ENCODE measurements at places on chromosomes 6 and 20.

- no peak for DNase-seq
Observed at GRCh38 chr6:134938896-134939295, 11.0 kb downstream of the ALDH8A1 start.

GRCh38 chr6:170284126-170284773, 6.6 kb downstream of the DLL1 start:
- DNase-seq = no peak

- no peak for DNase-seq
Observed at GRCh38 chr6:130647246-130647645, 180.0 kb upstream of the SMLR1 start.

DNA sequence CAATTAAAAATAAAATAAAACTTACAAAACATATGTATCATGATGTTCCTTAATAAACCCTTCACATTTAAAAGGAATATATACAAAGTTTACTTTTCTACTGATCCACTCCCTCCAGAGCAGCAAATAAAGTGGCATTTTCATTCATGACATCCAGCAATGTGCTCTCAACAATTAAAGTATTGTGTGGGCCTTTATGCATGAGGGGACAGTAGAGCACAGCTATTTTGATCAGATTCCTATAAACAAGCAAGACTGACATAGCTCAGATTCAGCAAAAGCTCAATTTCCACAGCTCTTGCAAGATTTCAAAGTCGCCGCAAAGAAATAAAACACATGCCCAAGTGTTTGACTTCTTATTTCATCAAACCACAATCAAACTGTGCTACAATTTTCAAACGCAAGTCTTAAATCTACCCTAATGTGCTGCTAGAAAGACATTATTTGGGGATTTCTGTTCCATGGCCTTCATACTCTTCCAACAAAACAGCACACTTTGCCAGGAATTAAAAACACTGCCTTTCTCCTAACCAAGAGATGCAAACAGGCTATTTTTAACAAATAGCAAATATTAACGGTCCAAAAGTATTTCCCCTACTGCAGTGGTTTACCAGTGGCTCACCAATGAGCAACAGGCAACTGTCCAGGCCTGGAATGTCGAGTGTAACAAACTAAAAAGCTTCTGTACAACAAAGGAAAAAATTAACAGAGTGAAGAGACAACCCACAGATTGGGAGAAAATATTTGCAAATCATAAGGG, 52.3 kb downstream of the MBOAT1 start:
- DNase-seq = no peak

- no peak for DNase-seq
Observed at GRCh38 chr6:160042788-160043301, 74.0 kb downstream of the IGF2R start.

DNA sequence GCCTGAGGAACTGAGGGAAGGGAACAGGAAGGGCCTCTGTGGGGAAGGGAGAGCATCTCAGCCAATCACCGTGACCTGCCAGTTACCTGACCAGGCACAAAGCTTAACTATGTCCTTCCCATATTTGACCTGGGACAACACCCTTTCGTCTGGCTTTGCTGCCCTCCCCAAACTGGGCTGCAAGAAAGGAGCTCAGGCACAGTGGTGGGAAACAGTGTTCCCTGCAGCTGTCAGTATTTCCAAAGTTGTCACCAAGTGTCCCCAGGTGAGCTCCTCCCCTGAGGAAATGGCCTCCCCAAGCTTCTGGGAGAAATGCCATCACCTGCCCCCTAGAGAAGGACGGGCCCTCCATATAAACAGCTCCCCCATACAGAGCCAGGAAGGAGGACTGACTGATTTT, 17.9 kb downstream of the NCR2 start:
- no peak for DNase-seq

- DNase-seq = no peak
Observed at GRCh38 chr6:45487645-45488044, 109.9 kb upstream of the SUPT3H start.

DNA sequence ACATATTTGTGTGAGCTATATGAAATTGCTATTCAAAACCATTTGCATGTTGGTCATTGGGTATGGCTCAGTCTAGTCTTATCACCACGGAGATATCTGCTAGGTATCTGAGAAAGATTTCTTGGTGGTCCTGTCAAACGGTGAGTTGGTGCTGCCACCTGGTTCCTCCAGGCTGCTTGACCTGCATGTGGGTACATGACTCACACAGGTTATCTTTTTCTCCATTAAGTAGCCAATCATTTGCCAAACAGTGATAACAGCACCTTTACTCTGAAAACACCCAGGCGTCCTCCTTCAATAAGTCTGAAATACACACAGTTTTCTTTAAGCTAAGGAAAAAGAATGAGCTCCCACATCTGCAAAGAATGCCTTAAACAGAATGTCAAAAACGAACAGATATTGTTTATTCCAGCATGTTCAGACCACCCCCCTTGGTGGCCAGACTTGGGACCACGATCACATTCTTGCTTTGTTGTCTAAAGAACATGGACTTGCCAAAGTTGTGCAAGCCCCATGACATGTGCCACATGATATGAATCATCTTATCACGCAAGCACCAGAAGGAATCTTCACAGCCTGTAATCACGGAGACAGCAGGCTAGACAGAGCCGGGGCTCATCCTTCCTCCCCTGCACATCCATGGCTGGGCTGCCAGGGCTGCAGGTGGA, 200.7 kb upstream of the THBS2 start:
- no peak for DNase-seq

DNA sequence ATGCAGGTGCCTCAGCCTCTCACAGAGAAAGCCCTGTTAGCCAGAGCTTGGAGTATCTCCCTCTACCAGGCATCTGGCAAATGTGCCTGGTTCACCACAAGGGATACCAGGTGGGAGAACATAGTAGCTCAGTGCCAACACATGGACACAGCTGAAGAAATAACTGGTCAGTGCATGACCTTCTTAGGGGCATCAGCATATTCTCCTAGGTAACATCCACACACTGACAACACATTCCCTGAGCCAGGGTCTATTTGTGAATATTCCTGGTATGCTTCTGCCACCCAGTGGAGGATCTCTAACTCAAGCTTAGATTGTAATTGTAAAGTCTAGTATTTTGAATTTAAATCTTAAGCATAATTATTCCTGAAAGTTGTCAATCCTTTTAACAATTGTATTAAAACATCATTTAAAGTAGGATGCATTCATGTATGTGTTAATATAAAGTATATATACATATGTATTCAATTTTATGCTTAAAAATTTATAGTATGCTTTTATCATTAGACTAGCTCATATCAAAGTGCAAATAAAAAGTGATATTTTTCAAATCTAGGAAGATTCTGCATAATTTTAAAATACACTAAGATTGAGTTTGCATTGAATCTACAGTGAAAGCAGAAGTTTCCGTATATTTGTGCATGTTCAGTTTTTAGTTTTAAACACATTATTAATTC, 45.3 kb upstream of the COL21A1 start:
- no peak for DNase-seq

DNA sequence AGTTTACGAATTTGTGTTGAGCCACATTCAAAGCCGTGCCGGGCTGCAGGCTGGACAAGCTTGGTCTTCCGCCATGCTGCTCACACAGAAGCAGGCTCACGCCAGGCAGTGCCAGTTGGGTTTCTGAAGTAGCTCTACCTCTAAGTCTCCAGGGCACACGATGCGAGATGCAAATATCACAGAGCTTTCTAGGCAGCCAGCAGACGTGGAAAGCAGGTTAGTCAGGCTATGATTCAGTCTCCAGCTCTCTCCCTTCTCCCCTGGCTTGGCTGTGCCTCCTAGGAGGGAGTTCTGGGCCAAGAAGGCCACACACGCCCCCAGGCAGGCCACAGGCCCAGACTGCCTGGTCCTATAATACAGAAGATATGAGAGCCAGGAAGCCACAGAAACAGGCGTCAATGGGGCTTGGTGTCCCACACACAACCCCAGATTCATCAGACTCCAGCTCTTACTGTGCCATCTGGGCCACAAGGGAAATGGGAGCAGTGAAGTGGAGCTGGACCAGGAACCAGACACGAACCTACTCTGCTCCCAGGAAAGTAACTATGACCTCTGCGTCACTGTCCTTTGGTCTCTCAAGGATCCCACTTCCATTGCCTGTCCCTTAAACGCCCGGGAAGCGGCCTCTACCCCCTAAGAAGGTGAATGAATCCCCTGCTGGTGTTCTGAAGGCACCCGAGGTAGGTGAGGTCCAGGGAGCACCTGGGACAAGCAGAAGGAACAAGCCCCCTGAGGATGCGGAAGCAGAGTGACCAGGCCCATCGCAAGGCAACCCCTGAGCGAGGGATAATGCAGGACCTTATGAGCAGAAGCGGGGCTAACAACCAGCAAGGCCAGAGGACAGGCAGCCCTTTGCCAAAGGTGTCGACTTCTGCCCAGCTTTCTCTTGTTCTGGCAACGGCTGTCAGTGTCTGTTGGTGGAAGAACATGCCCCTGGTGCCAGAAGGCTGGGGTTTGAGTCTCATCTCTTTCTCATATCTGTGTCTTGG, 61.2 kb downstream of the GFOD1 start:
- no peak for DNase-seq

DNA sequence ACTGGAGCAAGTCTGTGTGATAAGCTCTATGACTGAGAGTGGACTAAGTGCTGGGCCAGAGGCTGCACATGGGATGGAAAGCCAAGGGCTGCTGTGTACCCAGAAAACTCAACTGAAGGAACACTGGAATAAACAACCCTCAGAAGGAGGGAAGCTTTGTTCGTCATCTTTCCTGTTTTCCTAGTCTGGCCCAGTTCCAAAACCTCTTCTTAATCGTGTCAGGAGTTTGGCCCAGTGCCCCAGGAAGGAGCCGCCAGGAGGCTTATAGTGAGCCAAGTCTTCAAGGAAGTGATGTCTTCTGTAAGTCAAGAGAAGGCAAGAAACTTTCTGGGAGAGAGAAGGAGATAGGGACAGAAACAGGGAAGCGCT, 23.3 kb upstream of the TOP1 start:
- DNase-seq = no peak

DNA sequence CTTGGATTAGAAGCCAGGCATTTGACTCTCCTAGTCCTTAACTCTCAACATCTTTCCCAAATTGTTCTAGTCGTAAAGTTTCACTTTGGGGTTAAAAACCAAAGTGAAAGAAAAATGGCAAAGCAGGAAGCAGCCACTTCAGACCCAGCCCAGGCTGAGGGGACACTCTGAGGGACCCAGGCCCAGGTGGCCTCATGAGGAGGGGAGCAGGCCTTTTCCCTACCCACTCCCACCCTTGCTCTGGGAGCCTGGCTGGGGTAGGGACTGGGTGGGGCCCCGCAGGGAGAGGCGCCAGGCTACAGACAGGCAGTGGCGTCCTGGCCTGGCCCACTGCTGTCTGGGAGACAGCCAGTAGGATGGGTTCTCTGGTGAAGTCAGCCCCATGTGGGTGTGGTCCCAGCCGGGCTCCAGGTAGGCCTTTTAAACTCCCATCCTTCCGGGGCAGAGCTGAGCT, 68.7 kb upstream of the MYL9 start:
- no peak for DNase-seq

DNA sequence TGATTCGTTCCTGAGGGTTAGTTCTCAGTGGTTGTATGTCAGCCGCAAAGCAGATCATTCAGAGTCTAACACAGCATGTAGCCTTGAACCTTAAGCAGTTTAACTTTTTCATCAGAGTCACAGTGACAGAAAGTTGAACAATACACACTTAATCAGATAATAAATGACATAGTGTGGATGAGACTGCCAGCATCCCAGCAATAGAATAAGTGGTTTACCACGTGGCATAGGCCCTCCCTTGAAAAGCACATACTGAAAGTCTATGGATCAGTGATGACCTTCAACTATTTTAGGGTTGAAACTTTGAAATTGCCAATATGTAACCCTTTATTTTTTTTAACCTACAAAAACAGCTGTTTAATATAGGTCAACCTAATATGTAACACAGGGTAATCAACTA, 265.3 kb downstream of the ARHGAP18 start:
- DNase-seq = no peak

- no peak for DNase-seq
Observed at GRCh38 chr6:12366731-12367130, 76.6 kb downstream of the EDN1 start.

GRCh38 chr20:21047981-21048380, 58.2 kb downstream of the LINC00237 start:
- DNase-seq = no peak

DNA sequence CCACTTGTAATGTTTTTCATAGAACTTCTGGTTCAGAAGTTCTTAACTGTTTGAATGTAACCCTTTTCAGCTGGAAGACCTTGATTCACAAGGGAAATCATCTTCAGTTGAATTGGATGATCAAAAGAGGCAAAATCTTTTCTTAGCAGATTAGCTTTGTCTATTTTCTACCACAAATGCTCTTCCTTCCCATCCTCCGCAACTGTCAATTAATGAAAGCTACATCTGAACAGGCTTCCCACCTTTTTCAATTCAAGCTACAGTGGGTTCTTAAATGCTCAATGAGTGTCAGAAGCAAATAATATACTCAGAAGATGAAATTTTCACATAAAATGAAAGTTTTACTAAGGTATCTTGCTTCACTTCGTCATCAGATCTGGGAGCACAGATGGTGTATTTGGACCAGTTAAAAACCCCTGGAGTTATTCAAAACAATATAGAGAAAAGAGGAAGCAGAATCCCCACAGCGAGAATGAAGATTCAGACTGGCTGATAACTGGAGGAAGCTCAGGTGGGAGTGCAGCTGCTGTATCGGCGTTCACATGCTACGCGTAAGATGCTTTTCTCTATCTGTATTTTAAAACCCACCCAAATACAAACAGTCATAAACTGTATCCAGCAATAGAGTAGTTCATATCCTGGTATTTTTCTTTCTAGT, 19.4 kb downstream of the QRSL1 start:
- no peak for DNase-seq

GRCh38 chr6:31752739-31753319, 9.6 kb upstream of the SAPCD1 start:
- no peak for DNase-seq

DNA sequence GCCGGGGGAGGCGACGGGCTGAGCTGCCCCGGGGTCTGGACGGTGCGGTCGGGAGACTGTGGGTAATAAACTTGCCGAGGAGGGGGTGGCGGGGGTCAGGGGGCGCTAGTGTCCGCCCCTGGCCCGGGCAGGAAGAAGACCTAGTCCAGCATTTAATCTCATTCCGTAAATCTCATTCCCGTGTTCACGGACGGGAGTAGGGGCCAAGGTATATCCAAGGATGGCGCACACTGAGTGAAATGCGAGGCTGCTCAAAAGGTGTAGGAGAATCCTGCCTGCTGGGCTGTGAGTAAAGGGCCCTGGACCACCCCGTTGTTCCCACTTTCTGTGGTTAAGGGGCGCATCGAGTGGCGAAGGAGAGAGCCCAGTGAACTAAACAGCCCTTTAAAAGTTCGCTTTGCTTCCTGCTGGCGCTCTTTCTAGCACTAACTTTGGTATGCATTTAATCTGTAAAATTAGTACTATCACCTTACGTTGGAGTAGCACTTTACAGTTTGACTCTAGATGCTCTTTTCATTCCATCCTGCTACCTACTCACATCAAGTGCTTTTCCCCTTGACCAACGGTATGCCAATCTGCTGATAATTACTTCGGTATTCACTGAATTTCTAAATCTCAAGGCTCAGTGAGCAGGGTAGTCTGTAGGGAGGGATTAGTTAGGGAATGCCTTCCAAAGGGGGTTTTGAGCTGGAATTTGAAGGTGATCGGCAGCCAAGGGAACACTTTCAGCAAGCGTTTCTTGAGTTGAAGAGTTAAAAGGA, 730 bp downstream of the PARD6B start:
- DNase-seq = no peak

Measured in activated naive CD4-positive, alpha-beta T cell (primary cell).